ENCODE measurements at places on chromosomes 2 and 18. TPM values are rescaled to one million over a fixed set of nuclear protein-coding genes. Genes with fewer than 3 reads are reported as not detected.

GRCh38 chr2:185785851-185786473 is 47.4 kb downstream of the FSIP2 start:
- DNase-seq, result no peak

GRCh38 chr18:62981566-62981965 is 266.2 kb downstream of the PHLPP1 start:
- DNase-seq, result no peak

DNA sequence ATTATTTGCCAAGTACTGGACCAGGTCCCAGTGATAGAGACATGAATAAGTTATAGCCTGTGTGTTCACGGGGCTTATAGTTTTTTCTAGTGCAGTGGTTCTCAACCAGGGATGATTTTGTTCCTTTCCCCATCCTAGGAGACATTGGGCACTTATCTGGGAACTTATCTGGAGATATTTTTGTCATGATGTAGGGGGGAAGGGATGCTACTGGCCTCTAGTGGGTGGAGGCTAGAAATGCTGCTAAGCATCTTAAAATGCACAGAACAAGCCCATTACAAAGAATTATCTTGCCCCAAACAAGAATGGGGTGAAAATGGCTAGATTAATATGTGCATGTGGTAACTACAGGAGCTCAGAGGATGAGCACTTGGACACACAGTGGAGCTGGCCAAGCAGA is 75.2 kb downstream of the KLHL29 start:
- DNase-seq, result no peak

GRCh38 chr2:141186413-141187074 is 944.3 kb downstream of the LRP1B start:
- no peak for DNase-seq

DNA sequence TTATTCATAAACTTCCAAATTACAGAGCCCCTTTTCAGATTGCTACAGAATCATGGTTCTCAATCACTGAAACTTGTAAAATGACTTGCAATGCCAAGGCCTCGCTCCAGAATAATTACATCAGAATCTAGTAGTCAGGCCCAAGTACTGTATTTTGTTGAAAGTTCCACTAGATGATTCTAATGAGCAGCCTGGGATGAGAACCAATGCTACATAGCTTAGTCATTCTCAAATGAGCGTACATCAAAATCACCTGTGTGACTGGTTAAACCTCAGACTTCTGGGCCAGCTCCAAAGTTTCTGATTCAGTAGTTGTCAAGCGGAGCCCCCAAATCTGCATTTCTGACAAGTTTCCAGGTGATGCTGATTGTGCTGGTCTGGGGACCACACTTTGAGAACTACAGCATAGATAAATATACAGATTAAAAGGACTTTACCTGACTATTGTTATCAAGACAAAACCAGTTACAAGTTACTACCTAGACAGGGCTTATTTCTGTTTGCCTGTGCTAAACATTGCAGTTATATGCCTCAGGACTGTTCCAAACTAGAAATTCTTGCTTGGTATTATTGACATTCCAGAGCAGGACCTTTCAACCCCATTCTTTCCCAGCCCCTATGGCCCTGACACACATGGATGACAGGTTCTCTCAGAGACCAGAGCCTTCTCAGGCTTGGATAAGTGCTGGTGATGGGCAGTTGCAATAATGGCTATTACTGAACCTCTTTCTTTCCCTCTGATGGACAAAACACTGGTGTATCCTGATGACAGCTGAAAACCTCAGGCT is 83.1 kb downstream of the UPP2 start:
- no peak for DNase-seq

- no peak for DNase-seq
These were observed 149.2 kb downstream of the ABCA12 start for GRCh38 chr2:214989187-214989586.

DNA sequence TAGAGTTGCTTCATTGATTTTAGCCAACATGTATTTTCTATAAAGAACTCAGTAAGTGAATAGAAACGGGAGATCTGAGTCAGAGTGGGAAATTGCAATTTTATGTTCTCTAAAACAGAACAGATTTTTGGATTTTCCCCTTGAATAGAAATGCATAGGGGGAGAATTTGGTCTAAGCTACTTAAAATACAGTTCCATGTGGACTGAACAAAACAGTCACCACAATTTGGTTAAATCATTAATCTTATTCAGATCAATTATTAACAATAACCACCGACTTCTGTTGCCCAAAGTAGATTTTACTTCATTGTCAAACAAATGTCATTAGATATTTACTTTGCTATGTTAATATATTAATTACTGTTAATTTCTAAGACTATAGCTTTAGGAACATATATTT is 107.7 kb downstream of the SCG2 start:
- no peak for DNase-seq

- no peak for DNase-seq
These were observed 10.1 kb downstream of the TANK start for GRCh38 chr2:161170377-161170776.

DNA sequence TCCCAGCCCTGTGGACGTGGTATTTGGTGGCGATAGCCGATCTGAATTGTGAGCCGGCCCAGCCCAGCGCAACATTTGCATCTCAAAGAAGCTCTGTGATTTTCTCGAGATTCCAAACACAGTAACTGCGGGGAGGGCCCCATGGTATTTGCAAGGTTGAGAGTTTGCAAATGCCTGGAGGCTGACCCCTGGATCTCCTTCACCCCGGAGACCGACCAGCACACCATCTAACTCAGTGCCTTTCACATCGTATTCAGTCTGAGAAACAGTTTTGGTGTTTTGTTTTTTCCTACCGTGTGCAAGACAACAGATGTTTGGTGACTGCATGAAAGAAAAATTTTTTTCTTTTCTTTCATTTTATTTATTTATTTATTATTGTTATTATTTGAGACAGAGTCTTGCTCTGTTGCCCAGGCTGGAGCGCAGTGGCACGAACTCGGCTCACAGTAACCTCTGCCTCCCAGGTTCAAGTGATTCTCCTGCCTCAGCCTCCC is 40.3 kb downstream of the MYCN start:
- no peak for DNase-seq

DNA sequence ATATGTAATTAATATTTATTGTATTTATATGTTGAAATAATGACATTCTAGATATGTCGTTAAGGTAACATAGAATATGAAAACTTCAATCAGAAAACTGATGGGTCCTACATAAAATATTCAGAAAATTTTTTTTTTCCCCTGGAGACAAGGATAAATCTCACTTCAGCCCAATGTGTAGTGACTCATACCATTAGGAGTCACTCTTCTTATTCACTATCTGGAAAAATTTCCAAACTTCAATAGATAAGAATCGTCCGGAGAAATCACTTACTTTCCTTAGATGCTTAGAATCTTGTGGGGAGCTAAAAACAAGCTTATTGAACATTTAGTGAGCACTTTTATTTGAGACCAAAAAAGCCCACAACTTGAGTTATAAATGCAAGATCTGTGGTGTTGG is 4.6 kb downstream of the SERPINB13 start:
- DNase-seq, result no peak

DNA sequence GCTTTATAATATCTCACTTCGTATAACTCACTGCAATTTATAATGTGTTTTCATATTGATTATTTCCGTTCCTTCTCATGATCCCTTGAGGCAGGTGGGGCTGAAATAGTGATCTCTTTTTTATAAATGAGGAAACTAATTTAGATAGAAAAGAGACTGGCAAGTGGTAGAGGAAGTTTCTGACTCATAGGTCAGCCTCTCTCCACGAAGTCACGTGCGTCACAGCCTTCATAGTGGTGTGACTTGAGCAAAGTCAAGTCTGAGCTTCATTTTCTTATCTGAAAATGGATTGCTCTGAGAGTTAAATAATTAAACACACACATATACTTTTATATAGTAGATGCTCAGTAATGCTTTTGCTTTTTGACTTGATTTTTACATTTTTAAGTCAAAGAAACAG is 19.9 kb downstream of the ABCG5 start:
- DNase-seq, result no peak

DNA sequence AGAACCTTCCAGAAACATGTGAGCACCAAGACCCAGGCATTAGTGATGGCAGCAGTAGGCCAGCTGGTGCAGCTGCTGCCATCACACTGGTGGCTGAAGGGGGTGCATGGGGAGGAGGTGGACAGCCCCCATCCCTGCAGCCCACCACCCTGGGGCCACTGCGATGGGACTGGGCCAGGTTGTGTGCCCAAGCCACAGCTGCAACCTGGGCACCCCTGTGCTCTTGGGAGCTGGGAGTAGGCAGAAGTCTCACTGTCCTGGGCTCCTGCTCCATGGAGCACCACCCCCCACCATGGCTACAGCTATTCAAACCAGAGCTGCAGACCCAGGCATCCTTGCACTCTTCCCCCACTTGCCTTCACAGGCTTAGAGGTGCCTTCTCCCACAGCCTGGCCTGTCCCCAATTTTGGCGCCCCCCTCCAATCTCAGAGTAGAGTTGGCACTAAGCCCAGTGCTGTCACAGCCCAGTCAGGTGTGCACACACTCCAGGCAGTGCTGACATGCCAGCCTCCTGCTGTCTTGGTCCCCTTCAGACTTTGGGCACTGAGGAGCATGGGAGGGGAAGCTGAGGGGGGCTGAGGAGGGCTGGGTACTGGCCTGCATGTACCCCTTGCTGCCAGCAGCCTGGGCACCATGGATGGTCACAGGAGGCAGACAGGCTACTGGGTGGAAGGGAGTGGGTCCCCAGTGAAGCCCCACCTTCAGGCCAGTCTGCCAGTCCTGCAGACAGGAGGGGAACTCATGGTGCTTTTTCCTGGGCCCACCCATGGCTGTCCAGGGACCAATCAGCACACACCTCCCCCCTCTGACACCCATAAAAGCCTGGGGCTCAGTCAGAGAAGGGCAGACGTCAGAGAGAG is 67.1 kb downstream of the CYP26B1 start:
- DNase-seq, result no peak

DNA sequence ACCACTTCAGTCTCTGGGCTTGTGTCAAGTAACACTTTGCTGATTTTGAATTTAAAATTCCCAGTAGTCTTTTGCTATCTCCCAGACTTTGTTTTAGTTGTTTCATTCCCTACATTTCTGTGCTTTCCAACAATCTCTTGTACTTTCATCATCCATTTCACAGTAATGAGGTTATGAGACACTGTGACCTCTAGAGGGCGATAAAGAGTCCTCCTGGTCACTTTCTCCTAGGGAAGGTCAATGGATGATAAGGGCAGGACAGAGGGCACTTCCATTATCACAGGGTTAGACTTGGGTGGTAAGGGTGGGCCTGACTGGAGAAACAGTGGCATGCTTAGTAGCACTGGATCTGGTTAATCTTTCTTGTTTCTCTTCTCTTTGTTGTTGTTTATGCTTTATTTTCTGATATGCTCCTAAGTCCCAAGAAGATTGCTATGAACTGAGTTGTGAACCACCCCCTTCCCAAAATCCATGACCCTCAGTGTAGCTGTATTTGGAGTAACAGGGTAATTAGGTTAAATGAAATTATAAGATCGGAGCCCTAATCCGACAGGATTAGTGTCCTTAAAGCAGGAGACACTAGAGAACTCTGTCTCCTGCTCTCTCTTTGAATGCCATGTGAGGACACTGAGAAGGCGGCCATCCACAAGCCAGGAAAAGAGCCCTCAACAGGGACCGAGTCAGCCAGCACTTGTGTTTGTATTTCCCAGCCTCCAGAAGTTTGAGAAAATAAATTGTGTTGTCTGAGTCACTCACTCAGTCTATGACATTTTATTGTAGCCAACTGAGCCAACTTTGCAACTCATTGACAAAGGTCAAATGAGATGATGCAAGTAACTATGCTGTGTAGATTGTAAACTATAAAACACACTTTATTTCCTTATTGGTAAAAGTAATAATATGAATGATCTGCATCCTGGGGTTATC is 779.2 kb downstream of the CNTNAP5 start:
- DNase-seq, result no peak

DNA sequence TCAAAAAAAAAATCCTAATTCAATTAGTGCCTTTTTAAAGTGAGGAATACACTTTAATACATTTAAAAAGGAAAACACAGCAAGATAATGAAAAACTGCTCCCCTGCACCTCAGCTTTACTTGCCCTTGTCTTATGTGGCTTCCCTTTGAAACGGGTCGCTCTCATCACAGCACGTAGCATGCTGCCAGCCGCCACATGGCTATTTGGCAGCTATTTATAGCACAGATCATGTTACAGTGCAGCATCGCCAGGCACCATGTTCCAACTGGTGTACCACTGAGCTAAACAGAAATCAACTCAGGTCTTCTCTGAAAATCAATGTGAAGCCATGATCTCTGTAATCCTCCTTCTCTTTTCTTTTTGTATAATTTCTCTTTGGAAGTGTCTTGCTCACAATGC is 65.1 kb downstream of the TMEM182 start:
- no peak for DNase-seq

DNA sequence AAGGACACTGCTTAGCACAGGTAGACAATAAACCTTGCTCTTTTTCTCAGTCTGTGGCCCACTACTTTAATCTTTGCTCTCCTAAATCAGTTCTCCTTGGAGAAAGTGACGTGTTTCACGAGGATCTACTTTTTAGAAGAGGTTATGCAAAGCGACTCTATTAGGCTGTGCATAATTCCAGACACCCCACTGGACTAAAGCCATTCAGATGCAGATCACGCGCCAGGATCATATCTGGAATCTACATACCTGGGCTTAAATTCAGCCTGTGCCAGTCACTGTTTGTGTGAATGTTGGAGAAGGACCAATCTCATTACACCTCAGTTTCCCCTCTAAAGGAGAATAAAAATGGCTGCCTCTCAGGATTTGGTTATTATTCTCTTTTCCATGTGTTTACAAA is 413.0 kb upstream of the MYT1L start:
- no peak for DNase-seq

GRCh38 chr2:231717281-231718171 is 9.2 kb downstream of the PTMA start:
- DNase-seq, result no peak

GRCh38 chr2:9439536-9439935 is 16.1 kb downstream of the CPSF3 start:
- no peak for DNase-seq

TBR1 gene
- not detected for total RNA-seq

HOXD3 gene
- not detected for total RNA-seq

SERPINB13 gene
- not detected for total RNA-seq

Measured in T-cell (primary cell).